Endothelial cell (in vitro differentiated cells): ENCODE measurements at places on chromosomes 1 and 21. TPM values are rescaled to one million over a fixed set of nuclear protein-coding genes. Genes with fewer than 3 reads are reported as not detected.

DNA sequence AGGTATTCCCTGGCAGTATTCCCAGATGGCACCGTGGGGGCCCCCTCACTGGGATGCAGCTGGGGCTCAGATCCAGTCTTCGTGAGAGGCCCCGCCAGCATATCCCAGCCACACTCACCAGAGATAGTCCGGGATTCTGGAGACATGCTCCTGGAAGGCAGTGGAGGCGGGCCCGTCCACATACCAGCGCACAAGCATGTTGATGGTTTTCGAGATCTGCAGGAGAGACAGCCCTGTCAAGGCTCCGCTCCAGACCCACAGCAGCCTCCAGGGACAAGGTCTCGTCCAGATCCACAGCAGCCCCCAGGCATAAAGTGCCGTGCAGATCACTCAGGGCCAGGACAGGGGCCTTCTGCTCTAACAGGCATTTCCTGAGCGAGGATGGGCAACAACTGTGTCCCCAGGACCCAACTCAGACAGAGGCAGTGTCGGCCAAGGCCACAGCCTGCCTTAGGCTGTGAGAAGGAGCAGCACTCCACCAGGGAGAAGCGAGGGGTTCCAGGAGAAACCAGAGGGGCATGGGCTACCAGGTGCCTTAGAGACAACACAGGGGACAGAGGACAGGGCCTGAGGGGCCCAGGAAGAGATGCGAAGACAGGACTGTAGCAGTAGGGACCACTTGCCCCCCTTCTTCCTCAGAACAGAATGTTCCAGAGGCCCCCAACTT is 14.8 kb downstream of the LSS start:
- DNase-seq = no peak
- no peaks in the 10 kb centered on the region for H3K4me1 ChIP-seq
- peaks cover 25% of the 10 kb centered on the region for H3K36me3 ChIP-seq

DNA sequence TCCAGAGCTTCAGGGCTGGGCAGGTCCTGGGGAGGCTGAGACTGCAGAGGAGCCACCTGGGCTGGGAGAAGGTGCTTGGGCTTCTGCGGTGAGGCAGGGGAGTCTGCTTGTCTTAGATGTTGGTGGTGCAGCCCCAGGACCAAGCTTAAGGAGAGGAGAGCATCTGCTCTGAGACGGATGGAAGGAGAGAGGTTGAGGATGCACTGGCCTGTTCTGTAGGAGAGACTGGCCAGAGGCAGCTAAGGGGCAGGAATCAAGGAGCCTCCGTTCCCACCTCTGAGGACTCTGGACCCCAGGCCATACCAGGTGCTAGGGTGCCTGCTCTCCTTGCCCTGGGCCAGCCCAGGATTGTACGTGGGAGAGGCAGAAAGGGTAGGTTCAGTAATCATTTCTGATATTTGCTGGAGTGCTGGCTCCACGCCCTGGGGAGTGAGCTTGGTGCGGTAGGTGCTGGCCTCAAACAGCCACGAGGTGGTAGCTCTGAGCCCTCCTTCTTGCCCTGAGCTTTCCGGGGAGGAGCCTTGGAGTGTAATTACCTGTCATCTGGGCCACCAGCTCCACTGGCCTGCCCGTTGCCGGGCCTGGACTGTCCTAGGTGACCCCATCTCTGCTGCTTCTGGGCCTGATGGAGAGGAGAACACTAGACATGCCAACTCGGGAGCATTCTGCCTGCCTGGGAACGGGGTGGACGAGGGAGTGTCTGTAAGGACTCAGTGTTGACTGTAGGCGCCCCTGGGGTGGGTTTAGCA is 9.3 kb downstream of the MYBPH start:
- peaks cover 2% of the 10 kb centered on the region for H3K4me1 ChIP-seq
- H3K27me3 ChIP-seq = peaks cover 20% of the 10 kb centered on the region
- H3K4me3 ChIP-seq = no peak overlapping the region
- H3K36me3 ChIP-seq = peaks cover 33% of the 10 kb centered on the region

DNA sequence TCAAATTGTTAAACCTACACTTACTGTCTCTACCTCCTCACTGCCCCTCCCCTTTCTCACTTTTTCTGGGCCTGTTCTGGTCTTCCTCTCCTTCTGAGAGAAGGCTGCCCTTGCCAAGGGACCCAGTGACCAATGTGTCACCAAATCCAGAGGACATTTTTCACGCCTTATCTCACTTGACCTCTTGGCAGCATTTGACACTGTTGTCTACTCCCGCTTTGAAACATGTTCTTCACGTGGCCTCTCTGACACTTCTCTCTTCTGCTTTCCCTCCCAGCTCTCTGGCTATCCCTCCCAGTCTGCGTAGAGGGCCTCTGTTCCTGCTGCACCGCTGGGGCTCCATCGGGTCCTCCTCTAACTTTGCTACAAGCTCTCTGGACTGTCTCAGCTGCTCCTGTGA is 25.3 kb downstream of the KCNQ4 start:
- peak overlapping the region; percentile 5 for H3K4me3 ChIP-seq
- DNase-seq = no peak
- H3K4me1 ChIP-seq = peaks cover 15% of the 10 kb centered on the region
- peak overlapping the region; percentile 2 for H3K27ac ChIP-seq

Gene IL19
- not detected for total RNA-seq

Gene IFI16
- total RNA-seq = 258 TPM

GRCh38 chr21:32190493-32191144 is 88.2 kb downstream of the MIS18A start:
- H3K36me3 ChIP-seq = no peaks in the 10 kb centered on the region
- H3K27ac ChIP-seq = no peak overlapping the region
- H3K4me1 ChIP-seq = no peaks in the 10 kb centered on the region
- H3K4me3 ChIP-seq = no peak overlapping the region
- no peak for DNase-seq

GRCh38 chr1:203667616-203668015 is 41.0 kb downstream of the ATP2B4 start:
- peaks cover 8% of the 10 kb centered on the region for H3K27me3 ChIP-seq
- peak overlapping the region; percentile 2 for H3K4me3 ChIP-seq
- peaks cover 11% of the 10 kb centered on the region for H3K36me3 ChIP-seq
- H3K27ac ChIP-seq = peak overlapping the region; percentile 85
- H3K4me1 ChIP-seq = peaks cover 71% of the 10 kb centered on the region
- DNase-seq = no peak

DNA sequence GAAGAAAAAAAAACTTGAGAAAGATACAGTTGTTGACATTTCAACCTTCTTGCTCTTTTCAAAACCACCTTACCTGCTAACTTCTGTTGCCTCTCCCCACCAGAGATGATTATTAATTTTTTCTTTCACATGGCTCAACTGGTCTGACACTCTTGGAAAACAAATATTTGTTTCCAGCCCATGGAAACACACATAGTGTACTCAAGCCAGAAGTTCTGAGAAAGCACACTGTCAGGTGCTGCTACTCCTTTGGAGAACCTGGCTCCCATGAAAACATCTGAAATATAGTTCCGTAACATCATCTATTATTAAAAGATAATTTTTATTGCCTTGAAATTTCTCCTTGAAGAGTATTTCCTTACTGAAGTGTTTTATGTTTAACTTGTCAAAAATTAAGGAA is 145.0 kb upstream of the C1orf105 start:
- no peaks in the 10 kb centered on the region for H3K36me3 ChIP-seq
- H3K27ac ChIP-seq = no peak overlapping the region
- H3K4me1 ChIP-seq = no peaks in the 10 kb centered on the region
- H3K4me3 ChIP-seq = no peak overlapping the region

DNA sequence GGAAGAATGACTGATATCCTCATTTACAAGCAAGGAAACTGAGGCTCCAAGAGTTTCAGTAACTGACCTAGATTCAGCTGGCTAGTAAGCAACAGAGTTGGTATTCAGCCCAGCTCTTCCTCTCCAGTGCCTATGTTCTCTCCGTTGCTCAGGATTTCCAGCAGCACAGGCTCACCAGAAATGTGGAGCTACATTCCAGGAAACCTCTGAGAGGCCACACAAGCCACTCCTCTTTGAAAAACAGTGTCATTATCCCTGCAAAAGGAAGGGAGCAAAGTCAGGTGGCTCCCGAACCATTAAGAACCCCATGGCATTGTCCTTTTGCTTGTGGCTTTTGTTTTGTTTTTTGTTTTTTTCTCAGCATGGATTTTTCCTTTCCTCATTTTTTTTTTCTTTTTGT is 40.6 kb upstream of the DUSP10 start:
- no peak overlapping the region for H3K4me3 ChIP-seq
- peaks cover 25% of the 10 kb centered on the region for H3K4me1 ChIP-seq
- H3K27ac ChIP-seq = peak overlapping the region; percentile 84
- H3K27me3 ChIP-seq = peaks cover 2% of the 10 kb centered on the region
- no peak for DNase-seq
- H3K36me3 ChIP-seq = no peaks in the 10 kb centered on the region

DNA sequence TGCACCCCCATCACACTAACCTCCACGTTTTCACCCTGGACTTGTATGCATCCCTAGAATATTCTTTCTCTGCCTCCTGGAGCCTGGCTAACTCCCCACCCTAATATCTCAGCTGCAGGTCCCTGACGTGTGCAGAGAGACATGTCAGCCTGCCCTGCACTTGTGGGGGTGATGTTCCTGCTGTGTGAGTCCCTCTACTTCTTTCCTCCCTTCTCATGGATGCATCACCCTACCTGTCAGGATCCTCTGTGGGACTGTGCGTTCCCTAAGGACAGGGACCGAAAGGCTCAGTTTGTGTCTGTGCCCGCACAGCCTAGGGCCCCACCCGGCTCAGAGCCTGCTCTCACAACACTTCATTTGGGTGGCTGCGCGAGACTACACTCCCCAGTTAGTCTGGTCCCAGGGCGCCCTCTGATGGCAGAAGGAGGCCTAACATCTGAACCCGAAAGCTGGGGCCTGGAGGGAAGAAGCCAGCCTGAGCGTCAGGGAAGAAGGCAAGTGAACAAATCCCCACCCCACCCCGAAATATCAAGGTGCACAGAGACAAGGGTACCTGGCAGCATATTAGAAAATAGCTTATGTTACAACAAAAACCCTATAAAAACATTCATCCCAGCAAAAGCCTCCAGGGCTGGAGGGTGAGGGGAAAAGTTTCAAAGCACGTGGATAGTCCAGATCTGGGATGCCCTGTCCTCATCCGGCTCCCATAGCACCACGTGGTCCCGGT is 3.7 kb downstream of the CD52 start:
- H3K36me3 ChIP-seq = no peaks in the 10 kb centered on the region
- peaks cover 13% of the 10 kb centered on the region for H3K4me1 ChIP-seq
- no peak overlapping the region for H3K4me3 ChIP-seq
- peaks cover 11% of the 10 kb centered on the region for H3K27me3 ChIP-seq

Gene AQP10
- not detected for total RNA-seq
